Stimulated activated CD8-positive, alpha-beta memory T cell treated with anti-CD3 and anti-CD28 coated beads, Interleukin-15, amount 100 ng/mL, for 48 hours (primary cell): ENCODE measurements at places on chromosomes 16 and 17.

- no peak for DNase-seq
Measured at GRCh38 chr17:2063261-2064146, 8.6 kb downstream of the HIC1 start.

GRCh38 chr17:76736349-76737081, 616 bp downstream of the SRSF2 start:
- peak; percentile 41 for DNase-seq

DNA sequence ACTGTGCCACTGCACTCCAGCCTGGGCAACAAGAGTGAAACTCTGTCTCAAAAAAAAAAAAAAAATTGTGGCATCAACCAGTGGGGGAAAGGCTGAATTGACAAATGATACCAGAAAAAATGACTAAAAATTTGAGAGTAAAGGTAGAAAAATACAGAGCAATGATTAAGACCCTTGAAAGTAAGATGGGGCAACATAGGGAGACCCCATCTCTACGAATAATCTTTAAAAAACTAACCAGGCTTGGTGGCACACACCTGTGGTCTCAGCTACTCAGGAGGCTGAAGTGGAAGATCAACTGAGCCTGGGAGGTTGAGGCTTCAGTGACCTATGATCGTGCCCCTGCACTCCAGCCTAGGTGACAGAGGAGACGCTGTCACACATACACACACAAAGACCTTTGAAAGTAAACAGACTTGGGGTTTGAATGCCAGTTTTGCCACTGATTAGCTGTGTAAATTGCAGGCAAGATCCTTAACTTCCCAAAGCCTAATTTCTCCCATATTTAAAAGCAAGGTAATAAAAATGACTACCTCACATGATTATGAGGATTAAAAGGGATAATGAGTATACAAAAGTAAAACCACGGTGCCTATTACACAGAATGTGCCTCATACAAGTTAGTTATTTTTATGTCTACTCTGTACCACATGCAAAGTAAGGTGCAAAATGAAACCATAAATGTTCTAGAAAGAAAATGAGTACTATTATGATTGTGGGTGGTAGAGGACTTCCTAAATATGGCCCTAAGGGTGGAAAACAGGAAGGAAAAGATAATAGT, 21.7 kb upstream of the PAFAH1B1 start:
- no peak for DNase-seq

GRCh38 chr16:22397931-22398330, 23.5 kb upstream of the CDR2 start:
- no peak for DNase-seq

DNA sequence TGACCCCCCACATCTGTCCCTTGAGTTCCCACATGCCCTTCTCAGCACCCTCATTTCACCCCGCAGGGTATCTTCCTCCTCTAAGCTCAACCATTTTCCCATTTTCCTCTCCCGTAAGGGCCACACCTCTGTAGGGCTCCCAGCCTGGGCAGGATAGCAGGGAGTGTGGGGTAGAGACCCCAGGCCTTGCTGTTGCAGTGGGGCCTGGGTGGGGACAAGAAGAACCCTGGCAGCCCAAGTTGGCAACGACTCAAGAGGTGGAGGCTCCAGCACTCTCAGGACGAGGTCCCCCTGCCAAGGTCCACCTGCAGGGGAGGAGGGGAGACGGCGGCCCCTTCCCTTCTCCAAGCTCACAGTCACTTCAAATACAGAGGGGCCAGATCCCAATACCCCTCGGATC, 2.0 kb upstream of the TMEM92 start:
- no peak for DNase-seq

- DNase-seq, result no peak
Measured at GRCh38 chr16:71513302-71513701, 12.9 kb upstream of the CHST4 start.

- no peak for DNase-seq
Measured at GRCh38 chr16:66911112-66911511, 7.6 kb downstream of the CDH16 start.

DNA sequence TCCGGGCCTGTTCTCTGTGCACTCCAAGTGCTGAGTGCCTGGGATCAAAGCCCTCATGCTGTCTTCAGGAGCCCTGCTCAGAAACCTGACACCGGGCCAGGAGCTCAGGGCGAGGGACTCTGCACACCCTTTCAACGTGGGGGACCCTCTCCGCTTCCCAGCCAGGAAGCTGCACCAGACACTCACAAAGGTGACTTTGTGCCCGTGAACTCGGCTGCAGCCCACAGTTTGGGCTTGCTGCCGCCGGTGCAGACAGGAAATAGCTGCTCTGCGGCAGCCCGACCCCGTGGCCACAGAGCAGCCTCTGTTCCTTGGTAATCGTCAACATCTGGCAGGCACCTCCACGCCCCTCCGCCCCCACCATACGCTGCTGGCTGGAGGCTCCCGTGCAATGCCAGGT, 93.4 kb upstream of the METRNL start:
- DNase-seq, result peak; percentile 46

DNA sequence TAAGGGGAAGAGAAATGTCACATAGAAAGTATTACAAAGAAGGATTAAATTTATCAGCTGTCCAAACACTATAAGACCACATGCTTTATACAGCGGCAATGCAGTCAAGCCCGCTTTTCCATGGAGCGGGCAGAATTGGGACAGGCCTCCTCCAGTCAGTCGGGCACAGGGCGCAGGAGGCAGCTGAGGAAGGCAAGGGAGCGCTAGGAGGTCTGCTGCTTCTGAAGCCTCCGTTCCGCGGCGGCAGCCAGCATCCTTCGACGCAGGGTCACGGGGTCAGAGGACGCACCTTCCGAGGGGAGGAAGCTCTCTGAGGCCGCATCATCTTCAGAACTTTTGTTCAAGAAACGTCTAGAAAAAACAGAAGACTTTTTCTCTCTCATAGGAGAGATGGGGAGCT, 62.6 kb downstream of the AMFR start:
- DNase-seq, result no peak

GRCh38 chr17:50100921-50101345, 5.8 kb downstream of the PDK2 start:
- no peak for DNase-seq

- DNase-seq, result no peak
Measured at GRCh38 chr17:8875957-8876356, 8.5 kb upstream of the PIK3R6 start.

GRCh38 chr16:52114379-52114778, 432.6 kb downstream of the TOX3 start:
- no peak for DNase-seq

GRCh38 chr16:53085369-53085843, 30.6 kb downstream of the CHD9 start:
- DNase-seq, result no peak

DNA sequence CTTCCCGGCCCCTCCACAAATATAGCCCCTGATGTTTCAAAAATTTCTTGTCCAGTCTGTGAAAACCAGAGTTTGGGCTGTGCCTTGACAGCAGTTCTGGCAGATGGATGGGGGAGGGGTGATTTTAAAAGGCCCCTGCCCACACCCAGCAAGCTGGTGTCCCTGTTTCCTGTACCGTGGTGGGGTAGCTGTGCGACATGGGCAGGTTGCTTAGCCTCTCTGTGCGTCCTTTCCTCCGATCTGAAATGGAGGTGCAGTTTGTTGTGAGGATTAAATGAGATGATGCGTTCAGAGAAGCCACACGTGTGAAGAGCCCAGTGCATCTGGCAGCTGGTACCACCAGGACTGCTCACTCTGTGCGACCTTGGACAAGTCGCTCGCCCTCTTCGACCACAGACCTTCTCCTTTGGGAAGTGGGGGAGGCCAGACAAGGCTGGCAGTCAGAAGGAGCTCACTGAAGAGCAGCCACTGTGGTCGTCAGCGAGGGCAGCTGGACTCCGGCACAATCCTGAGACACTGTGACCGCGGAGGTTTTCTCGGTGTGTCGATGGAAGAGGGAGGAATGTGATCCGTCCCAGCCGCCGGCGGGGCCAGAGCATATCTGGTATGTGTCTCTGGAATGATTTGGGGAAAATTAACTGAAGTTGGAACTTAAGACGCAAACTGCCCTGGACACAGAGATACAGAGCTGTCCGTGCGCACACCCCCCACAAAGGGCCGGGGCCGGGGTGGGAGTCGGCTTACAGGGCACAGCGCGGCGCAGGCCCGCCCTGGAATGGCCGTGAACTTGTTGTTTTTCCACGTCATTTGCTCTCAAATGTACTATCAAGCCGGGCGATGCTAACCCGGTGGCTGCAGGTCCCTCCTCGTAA, 721 bp upstream of the WFIKKN2 start:
- no peak for DNase-seq

- DNase-seq, result no peak
Measured at GRCh38 chr16:27257271-27257670, 11.3 kb downstream of the NSMCE1 start.

DNA sequence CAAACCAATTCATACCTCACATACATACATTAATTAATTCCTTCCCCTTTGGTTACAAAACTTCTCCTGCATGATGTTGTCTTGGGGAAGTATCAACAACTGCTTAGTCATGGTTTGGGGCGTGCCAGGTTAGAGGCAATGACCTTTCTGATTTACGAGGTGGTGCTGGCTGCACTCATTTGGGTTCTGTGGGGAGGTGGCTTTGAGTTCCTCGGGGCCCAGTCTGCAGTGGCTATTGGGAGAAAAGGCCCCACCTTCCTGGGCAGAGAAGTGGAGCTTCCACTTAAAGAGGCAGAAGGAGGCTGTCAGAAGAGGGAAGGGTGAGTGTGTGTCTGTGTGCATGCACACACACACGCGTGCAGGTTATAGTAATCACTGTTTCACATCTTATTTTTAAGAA, 10.2 kb upstream of the ETV4 start:
- peak; percentile 5 for DNase-seq

GRCh38 chr16:22210854-22211253, 4.8 kb downstream of the EEF2K start:
- no peak for DNase-seq

DNA sequence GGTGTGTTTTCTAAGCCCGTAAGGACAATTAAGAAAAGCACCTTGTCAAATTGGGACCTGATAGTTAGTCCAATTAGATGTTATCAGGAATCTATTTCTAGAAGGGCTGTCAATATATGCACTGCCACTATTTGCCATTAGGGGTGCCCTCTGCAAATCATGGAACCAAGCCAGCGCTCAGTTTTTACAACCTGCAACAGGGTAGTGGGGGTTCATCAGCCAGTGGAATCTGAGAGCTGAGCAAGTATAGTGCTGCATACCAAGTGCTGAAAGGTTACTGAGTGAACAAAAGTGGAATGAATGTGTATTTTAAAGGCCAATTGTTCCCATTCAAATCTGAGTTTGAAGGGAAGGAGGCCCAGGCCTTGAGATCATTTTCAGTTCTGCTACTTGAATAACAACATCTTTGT, 10.4 kb downstream of the PRR11 start:
- DNase-seq, result no peak

GRCh38 chr17:67479148-67479547, 102.1 kb downstream of the PITPNC1 start:
- no peak for DNase-seq

DNA sequence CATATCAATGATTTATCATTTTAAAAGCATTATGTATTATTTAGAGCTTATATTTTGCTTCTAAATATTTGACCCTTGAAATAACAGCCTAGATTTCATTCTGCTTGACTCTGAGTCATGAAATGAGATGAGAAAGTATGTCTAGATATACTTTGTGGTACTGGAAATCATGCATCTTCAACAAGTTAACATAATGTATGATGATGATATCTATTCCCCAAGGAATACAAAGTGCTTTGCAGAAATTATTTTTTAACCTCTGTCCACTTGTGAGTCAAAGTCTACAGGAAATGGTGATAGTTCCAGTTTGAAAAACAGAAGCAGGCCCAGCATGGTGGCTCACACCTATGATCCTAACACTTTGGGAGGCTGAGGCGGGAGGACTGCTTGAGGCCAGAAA, 36.1 kb downstream of the GOSR1 start:
- DNase-seq, result no peak

DNA sequence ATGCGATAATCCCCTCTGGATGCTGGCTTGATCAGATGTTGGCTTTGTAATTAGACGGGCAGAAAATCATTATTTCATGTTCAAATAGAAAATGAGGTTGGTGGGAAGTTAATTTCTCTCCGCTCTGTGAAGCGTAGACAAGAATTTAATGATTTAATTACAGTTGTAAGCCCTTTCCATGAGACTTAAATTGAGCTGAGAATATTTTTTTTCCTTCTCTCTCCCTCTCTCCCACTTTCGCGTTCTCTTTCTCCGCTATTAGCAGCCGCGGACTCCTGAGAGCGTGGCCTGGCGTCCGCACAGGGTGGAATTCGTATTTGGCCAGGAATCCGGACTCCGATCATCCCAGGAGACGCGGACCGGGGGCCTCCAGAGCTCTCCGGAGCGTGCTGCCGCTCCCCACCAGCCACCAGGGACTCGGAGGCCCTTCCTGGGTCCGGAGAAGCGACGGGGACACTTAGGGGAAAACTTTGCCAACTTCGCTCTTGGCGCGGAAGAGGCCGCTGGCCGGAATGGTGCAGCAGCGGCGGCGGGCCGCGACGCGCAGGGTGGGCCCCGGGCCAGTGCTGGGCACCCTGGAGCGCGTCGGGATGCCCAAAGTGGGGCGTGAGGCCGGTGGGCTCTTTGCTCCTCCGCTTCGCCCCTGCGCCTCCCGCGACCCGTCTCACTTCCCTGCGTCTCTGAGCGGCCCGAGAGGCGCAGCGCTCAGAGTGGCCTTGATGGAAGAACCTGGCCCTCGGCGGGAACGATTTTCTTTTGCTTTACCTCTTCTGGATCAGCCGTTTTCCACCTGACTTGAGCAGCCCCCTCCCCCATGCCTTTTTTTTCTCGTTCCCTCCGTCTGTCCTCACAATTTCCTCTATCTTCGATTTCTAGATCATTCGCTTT, 3.6 kb upstream of the IRX3 start:
- DNase-seq, result no peak

- DNase-seq, result no peak
Measured at GRCh38 chr16:2121853-2122252, 13.8 kb downstream of the PKD1 start.

DNA sequence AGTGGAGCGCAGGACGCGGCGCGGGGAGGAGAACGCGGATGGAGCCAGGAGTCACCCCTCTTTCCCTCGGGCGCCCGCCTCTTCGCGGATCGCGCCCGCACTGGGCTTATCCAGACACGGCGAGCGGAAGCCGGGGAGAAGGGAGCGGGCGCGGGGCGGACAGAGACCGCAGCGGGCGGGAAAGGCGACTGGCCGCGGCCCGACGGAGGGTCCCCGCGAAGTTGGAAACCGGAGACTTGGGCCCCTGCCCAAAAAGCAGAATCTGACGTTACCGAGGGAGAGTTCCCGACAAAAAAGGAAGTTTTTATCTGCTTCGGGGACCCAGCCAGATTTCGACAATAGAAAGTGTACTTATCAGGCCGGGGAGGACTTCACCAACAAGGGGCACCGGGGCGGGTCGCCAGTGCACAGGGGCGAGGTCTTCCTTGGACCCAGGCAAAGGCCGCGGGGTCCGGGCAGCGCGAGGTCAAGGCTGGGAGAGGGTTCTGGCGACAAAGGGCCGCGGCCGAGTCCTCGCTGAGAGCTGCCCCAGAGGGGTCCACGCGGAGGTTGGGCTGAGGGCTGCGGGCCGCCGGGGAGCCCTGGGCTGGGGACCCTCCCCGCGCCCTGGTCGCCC, 519 bp downstream of the ST6GALNAC2 start:
- DNase-seq, result no peak
